ENCODE measurements at places on chromosomes 7 and 10.
A peak's percentile ranks its signal among the peaks of the same experiment; 100 is the strongest.

GRCh38 chr7:45183711-45184210 lies 26.2 kb downstream of the RAMP3 start:
- peak; percentile 5 for DNase-seq

DNA sequence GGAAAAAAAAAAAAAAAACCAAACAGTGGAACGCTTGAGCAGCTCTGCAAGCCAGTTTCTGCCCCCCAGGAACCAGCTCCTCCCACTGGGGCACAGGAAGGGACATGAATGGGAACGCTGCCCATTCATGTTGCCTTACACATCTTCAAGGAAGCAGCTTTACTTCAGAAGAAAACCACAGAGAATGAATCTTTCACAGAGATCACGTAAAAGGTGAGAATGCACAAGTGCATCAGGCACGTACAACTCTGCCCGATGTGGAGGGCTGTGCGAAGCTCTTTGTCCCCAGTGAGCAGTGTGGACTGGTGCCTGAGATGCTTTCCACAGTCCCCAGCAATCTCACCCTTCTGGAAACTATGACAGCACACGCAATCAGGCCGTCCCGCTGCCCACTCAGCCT lies 106.2 kb downstream of the DLG5 start:
- DNase-seq: no peak

DNA sequence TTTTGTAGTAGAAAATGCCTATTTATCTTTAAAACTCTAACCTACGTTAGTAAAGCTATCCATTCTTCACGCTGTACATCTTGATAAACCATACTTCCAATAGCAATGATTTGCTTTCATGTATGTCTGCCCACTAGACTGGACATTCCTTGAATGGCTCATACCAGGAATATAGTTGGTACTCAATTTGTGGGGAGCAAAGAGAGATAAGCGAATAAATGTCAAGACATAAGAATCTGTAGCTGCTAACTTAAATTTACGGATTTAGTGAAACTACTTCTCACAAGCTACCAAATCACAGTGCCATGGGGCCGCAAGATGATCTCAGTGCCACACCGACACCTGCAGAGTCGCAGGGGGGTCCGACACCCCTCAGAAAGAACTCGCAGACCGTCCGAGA lies 763 bp upstream of the RALA start:
- no peak for DNase-seq

- DNase-seq: no peak
These were observed 201.4 kb downstream of the CUX1 start for GRCh38 chr7:102018876-102019275.

GRCh38 chr10:74852381-74852780 lies 26.0 kb downstream of the KAT6B start:
- no peak for DNase-seq

- no peak for DNase-seq
These were observed 4.4 kb upstream of the SNX13 start for GRCh38 chr7:17944720-17945119.

GRCh38 chr7:55893940-55894339 lies 6.7 kb downstream of the ZNF713 start:
- DNase-seq: no peak

- no peak for DNase-seq
These were observed 25.4 kb upstream of the GATAD1 start for GRCh38 chr7:92421676-92422435.

DNA sequence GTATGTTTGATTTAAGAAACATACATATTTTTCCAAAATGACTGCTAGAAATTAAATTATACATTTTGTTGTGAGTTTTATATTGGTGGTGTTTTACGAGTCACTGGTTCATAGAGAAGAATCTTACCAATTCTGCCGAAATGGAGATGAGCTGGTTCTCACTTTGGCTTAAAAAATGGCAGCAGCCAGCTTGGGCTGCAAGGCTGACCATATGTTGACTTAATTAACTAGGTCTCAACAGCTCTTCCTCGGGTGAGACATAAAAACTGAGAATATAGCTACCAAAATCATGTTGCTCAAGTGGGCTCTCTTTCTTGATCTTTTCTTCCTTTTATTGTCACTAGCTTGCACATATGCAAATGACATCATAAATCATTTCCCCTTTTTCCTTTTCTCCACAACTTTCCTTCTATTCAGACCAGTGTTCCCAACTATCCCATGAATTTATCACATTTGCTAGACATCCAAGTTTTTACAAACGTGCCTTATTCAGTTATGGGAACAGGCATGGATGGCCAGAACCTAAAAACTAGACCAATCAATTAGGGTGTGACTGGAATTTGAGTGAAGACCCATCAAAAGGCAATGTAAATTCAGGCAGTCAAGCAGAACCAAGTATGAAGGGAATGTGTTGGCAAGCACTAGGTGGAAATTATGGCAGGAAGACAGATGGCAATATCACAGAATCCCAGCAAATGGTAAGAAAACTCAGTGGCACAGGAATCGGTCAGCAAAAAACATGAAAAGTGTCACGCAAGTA lies 6.4 kb upstream of the TSPAN12 start:
- DNase-seq: no peak

- peak; percentile 81 for DNase-seq
These were observed 385 bp downstream of the SHLD2 start for GRCh38 chr10:87095236-87095945.

DNA sequence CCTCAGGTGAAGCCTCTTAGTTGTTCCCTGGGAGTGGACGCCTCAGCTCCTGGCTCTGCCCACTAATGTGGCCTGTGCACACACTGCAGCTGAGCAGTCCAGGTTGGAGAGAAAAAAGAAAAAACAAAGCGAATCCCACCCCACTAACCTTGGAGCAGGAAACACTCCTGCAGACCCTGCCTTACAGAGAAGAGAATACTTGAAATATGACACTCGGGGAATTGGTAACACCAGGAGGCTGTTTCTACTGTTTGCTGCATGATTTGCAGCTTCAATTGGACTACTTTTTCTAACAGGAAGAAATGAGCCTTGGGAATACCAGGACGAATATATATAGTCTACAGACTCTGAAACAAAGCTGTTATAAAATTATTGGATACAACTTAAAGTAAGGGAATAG lies 22.2 kb downstream of the CDHR3 start:
- DNase-seq: no peak

- no peak for DNase-seq
These were observed 505 bp upstream of the FAM204A start for GRCh38 chr10:118342638-118343020.

DNA sequence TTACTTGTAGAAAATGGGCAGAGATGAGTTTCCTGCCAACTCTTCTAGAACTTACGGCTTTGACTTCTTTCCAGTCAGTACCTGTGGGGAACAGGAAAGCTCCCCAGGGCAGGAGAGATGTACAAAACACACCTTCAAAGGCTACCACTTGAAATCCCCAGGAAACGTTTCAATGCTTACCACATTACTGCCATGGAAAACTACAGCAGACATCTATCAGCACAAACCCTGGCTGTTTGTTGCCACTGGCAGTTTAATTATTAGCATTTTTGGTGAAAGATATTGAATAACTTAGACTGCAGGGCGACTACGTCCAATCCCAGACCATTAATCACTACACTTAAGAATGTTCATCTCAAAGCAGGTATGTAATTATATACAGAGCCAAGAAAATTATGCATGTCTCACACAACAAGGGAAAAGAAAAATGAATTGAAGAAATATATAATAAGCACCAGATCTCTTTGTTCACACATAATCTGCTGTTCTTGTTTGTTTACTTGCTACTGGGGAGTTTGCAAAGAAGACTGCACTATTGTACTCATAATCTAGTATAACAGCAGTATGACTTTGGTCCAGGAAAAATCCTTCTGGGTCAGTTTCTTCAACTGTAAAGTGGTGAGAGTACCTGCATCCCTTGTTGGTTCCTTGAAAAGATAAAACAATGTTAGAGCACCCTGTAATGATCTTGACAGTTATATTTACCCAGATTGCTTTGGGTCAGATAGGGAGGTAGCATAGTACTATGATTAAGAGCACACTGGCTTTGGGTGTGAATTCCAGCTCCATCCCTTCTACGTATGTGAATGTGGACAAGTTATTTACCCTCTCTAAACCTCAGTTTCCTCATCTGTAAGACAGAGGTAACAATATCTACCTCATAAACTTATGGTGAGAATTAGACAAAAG lies 138.3 kb downstream of the DOCK4 start:
- no peak for DNase-seq

- DNase-seq: no peak
These were observed 42.2 kb downstream of the MAD1L1 start for GRCh38 chr7:2190531-2190930.

DNA sequence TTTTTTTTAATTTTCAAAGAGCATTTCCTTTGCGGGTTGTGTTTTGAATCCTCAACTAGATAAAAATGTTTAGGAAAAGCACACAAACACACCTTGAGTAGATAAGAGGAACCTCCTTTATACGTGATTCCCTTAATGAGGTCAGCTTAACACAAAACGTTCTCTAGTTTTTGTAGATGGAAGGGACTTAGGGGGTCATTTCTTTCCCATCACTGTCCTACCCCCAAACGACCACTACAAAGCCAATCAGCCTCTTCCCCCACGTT lies 1.2 kb downstream of the SUV39H2 start:
- DNase-seq: no peak

GRCh38 chr10:116185199-116185867 lies 87.7 kb downstream of the GFRA1 start:
- no peak for DNase-seq

- DNase-seq: no peak
These were observed 772 bp upstream of the ZSCAN25 start for GRCh38 chr7:99615989-99616358.

DNA sequence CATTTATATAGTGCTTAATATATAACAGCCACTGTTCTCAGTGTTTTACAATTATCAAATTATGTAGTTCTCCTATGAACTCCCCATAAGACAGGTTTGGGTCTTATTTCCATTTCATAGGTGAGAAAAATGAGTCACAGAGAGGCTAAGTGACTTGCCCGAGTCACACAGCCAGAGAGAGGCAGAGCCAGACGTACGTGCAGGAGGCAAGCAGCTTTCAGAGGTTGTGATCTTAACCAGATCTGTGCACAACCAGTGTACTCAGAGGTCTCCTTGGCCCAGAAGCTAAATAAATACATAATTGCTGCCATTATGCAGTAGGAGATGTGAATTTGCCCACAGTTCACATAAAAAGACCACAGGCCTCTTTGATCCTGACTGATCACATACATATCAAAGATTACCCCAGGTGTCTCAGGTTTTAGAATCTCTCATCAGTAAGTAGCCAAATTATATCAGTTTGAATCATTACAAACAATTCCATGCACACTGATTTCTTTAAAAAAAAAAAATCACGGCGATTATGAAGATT lies 304.7 kb upstream of the AOAH start:
- no peak for DNase-seq

- no peak for DNase-seq
These were observed 30.6 kb downstream of the LHPP start for GRCh38 chr10:124492266-124492665.

DNA sequence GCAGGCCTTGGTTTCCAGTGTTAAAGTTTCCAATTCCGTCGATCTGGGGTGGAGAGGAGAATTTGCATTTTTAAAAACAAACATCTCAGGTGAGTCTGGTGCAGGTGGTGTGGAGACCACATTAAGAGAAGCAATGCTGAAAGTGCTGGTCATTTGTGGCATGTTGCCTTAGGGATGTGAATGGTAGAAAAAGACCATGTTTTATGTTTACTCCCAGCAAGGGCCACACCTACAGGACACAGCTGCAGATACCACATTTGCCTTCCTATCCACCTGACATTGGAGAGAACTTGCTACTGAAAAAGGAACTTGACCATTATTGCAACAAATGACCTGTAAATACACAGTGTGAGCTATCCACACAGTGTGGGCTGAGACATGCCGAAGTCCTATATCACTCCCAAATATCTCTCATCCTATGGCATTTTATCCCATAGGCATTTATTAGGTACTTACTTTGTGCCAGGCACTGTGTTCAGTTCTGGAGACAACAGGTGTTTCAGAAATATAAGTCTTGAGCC lies 183.1 kb downstream of the NRP1 start:
- DNase-seq: no peak

- no peak for DNase-seq
These were observed 243.7 kb upstream of the MGMT start for GRCh38 chr10:129223363-129223762.

DNA sequence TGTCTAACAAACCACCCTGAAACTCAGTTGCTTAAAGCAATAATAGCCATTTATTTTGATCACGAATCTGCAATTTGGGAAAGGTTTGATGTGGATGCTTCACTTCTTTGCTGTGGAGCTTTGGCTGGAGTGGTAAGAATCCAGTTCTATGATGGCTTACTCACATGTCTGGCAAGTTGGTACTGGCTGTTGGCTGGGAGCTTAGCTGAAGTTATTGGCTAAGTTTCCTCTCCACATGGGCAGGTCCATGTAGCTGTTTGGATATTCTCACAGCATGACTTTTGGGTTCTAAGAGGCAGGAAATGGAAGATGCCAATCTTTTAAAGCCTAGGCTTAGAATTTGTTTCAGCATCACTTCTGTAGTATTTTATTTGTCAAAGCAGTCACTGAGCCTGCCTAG lies 277.6 kb upstream of the NRP1 start:
- DNase-seq: no peak

DNA sequence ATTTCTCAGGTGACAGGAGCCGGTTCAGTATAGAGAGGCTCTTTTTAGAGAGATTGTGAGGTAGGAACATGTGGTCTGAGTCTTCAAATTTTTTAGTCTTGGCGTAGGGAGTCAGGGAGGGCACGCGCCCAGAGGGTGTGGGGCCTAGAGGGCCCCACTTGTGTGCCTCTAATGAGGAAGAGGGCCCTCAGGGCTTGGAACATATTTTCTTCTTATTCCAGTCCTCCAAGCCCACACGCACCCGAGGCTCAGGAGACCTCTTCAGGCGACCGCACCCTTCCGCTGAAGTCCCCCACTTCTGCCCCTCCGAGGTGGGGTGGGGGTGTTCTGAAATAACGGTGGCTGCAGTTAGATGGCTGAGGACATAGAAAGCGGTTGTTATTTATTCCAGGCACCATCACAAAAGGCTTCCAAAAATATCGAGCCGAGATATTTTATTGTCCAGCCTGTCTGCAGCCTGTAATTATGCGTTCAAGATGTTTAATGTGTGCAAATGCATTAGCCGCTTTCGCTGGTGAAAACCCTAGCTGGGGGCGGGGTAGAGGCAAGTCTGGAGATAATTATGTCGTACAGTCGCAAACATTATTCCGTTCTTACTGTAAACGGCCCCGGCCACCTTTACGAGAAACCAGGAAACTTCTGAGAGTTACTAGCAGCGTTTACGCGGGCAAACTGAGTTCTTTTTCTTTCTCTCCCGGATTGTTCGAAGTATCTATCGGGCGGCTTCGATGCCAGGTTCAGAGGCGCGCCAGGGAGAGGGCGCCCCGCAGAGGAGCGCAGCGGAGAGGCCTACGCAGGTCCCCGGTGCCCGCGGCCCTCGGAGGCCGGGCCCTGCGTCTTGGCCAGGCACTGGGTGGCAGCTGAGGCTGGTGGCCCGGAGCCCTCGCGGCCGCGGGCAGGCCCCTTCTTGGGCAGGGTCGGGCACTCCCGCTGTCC lies 12.9 kb upstream of the HOXA13 start:
- DNase-seq: no peak

- peak; percentile 80 for DNase-seq
These were observed 11.6 kb downstream of the LBX1 start for GRCh38 chr10:101217450-101218281.

GRCh38 chr7:75660566-75661215 lies 78.0 kb downstream of the HIP1 start:
- DNase-seq: no peak

Data from testis (tissue), 5 donors.